ENCODE measurements at places on chromosomes 11 and 22.

DNA sequence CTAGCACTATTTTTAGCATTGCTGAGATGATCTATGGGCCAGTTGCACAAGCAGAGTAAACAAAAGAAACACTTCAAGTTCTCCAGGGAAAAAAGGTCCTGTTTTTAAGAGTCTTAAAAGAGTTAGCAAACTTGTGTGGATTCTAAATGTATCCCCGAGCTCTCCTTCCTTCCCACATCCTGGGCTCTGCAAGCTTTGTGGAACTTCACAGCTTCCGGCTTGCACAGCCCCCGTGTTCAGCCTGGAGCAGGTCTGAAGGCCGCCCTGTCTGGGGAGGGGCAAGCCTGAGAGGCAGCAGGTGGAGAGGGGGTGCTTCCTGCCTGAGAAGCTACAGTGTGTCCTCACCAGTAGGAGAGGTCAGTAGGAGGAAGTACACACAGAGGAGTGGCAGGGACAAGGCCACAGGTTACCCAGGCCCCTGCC is 35.1 kb upstream of the SUSD2 start:
- peak; percentile 70 for DNase-seq

GRCh38 chr11:45041596-45041995 is 90.9 kb upstream of the TP53I11 start:
- DNase-seq = no peak

- no peak for DNase-seq
Observed at GRCh38 chr22:37196539-37197450, 8.7 kb upstream of the C1QTNF6 start.

DNA sequence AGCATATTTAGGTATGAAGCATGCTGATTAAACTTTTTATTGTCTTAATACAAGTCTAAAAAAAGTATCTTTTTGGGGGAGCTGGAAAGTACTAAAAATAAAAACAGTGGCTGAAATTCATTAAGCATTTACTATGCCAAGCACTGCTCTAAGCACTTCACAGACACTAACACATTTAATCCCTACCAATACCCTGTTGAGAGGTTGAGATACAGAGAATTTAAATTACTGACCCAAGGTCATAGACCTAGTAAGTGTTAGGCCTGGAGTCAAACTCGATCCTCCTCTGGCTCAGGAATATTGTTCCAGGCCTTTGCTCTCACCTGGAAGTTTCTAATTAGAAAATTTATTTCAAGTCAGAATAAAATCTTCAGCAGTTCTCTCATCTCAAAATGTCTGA is 18.6 kb downstream of the BDNF start:
- no peak for DNase-seq

DNA sequence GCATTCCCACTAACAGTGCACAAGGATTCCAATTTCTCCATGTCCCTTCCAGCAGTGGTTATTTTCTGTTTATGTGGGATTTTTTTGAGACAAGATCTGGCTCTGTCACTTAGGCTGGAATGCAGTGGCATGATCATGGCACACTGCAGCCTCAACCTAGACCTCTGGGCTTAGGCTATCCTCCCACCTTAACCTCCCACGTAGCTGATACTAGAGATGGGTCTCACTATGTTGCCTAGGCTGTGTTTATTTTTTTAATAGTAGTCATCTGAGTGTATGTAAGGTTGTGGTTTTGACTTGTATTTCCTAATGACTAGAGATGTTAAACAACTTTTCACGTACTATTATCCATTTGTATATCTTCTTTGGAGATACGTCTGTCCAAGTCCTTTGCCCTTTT is 74.6 kb downstream of the KCNQ1OT1 start:
- no peak for DNase-seq

DNA sequence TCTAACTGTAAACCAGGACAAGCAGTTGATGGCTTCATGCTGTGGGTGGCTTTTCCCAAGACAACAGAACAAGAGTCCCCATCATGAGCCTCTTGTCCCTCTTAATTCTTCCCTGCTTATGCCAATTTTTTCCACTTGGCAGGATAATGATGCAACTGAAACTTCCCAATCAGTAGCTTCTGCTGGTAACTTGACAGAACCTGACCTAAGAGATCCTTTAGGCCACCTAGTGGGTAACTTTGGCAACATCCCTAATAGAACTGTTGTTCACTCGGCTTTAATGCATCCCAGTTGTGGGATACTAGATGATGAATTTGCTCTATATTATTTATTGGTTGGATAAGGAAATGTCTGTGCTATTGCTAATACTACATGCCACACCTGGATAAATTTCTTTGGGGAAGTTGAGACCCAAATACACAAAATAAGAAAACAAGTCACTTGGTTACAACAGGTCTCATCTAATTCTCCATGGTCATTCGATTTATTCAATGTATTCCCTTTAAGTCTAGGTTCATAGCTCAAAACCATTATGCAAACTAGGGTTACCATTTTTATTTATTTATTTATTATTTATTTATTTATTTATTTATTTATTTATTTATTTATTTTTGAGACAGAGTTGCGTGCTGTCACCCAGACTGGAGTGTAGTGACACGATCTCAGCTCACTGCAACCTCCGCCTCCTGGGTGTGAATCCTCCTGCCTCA is 41.4 kb upstream of the NFAM1 start:
- DNase-seq = peak; percentile 22

DNA sequence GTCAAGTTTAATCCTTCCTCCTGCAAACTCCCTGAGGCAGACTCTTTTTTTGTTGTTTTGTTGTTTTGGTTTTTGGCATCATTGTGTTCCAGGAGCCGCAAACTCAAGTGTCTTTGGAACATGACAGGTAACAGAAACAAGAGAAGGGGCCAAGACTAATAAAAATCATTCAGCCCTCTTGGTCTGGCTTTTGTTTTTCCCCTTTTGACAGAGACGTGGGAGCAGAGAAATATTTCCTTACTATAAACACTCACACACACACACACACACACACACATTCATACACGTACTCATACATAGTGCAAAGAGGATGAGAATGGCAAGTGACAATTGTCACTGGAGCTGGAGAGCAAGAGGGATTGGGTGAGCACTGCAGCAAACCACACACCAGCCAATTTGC is 10.4 kb upstream of the ASPHD2 start:
- no peak for DNase-seq

- DNase-seq = peak; percentile 85
Observed at GRCh38 chr11:77091146-77091940, 11.3 kb upstream of the OMP start.

DNA sequence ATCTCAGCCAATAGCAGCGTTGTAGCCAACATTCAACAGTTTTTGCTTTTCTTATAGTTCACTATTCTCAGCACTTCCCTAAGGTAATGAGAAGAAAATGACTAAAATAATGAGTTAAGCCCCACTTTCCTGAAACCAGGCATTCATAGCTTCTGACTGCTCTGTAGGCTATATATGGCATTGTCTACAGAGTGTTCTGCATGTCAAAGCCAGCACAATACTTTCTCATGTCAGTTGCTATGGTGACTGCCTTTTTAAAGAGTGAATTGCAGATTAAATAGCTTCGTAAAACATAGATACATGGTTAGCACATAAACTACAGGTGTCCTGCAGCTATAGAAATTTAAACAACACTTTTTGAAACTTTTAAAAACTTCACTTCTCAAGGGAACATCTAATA is 1256.1 kb upstream of the CNTN5 start:
- no peak for DNase-seq

GRCh38 chr22:21996175-21996720 is 13.7 kb upstream of the TOP3B start:
- DNase-seq = no peak

- DNase-seq = no peak
Observed at GRCh38 chr11:86916330-86916729, 38.9 kb downstream of the FZD4 start.

DNA sequence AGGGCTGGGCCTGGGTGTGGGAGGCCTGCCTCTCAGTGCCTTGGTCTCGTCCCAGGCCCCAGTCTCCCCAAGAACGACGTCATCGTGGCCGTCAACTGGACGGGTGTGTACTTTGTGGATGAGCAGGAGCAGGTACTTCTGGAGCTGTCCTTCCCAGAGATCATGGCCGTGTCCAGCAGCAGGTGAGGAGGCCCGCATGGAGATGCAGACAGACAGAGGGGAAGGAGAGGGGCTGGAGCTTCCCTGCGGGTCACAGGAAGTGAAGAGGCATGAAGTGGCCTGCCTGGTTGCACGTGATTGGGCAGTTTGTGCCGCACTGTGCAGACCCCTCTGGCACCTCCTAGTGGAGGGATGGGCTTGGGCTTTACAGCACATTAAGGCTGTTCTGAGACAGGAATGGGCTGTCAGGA is 70.4 kb downstream of the MYO7A start:
- no peak for DNase-seq

DNA sequence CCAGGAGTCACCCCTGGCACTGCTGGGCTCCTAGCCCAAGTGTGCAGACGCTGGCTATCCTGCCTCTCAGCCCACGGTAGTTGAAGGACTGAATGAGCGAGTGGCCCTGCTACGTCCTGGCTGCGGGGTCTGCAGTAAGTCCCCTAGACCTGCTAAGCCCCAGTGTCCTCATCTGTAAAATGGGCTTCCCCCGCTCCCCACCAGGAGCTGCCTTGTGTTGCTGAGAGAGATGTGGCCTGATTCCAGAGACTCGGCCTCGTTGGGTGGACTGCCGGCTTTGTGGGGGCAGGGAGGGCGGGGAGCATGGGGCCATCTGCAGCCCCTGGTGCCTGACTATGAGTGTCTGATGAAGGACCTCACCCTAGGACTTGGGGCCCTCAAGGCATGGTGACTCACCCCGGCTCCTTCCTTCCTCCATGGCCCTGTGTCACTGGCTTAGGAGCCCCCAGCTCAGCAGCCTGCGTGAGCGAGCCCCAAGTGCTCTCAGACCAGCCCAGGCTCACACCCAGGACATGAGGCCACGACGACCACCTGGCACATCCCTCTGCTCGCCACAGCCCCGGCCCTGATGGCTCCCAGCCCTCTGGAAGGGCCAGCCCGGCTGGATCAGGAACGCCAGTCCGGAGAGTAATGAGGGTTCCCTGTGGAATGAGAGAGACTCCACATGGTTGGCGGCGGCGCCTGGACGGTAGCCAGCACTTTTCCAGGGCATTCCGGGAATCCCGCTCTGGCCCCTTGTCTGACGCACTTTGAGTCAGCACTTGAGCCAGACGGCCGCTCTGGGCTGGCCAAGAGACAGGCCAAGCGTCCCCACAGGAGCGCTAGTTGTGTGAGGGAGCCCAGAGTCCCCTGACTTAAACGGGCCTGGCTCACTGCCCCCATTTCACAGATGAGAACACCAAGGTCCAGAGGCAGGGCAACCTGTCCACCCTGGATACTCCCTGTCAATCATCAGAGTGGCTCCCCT is 50.5 kb upstream of the SHISAL1 start:
- DNase-seq = no peak

GRCh38 chr22:46083383-46084350 is 66.7 kb upstream of the PPARA start:
- DNase-seq = no peak

GRCh38 chr22:40026641-40027040 is 31.9 kb downstream of the FAM83F start:
- DNase-seq = no peak

GRCh38 chr11:85407648-85408047 is 219.5 kb downstream of the DLG2 start:
- no peak for DNase-seq

GRCh38 chr11:79287952-79288351 is 152.9 kb downstream of the TENM4 start:
- DNase-seq = no peak

- DNase-seq = no peak
Observed at GRCh38 chr11:78391424-78391823, 26.2 kb downstream of the GAB2 start.

DNA sequence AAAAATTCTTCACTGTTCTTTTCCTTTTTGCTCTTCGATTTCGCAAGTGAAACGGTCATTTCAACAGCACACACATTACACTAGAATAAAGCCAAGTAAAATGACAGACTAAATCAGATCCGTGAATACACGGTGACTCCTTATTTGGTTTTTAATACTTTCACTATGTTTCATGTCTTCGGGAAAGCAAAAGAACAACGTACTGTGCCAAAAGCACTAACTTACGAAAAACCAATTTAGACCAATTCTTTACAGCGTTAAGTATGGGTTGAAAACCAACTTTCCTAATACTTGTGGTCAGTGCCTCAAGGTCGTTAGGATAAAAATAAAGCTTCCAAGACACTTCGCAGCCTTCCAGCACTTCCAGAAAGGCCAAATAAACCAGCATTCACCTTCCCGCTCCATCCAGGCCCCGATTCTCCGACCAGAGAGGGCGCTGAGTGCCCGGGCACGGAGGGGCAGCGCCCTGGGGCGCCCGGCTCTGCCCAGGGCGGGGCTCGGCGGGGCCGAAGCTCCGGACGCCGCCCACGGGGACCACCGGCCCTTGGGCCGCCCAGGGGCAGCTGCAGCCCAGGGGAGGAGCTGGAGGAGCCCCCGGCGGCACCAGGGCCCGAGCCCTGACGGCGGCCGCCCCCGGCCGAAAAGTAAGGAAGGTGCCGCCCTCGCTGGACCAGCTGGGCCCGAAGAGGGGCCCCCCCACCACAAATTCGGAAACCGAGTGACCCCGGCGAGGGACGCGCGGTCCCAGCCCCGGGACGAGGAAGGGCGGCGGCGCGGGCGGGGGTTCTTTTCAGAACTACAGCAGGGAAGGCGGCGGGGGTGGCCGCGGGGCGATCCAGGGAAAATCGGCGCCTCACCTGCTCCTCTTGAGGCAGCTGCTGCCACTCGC is 499 bp downstream of the ATL3 start:
- DNase-seq = peak; percentile 52

- no peak for DNase-seq
Observed at GRCh38 chr11:115476463-115477286, 27.5 kb downstream of the CADM1 start.

DNA sequence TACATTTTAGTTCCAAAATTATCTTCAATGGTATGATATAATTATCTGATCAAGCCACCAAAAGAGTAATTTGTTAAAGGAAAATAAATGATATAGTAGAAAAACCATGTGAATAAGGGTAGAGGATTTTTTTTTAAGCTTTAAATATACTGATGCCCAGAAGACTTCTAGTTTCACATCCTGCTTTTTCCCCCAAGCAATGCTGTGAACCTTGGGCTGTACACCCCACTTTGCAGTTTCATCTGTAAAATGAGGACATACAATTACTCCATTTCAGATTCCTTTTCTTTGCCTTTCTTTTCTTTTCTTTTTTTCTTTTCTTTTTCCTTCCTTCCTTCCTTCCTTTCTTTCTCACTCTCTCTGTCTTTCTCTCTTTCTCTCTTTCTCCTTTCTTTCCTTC is 1125.4 kb downstream of the DLG2 start:
- DNase-seq = no peak

GRCh38 chr22:20625270-20625669 is 117.9 kb downstream of the MED15 start:
- no peak for DNase-seq

DNA sequence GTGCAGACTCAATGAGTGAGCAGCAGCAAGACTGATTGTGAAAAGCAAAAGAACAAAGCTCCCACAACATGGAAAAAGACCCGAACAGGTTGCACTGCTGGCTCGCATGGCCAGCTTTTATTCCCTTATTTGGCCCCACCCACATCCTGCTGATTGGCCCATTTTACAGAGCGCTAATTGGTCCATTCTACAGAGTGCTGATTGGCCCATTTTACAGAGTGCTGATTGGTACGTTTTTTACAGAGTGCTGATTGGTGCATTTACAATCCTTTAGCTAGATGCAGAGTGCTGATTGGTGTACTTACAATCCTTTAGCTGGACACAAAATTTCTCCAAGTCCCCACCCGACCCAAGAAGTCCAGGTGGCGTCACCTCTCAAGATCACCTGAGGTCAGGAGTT is 15.3 kb upstream of the SLC25A1 start:
- DNase-seq = no peak

GRCh38 chr22:22318723-22319465 is 74.3 kb downstream of the VPREB1 start:
- no peak for DNase-seq
